Small intestine (tissue), 16 donors: ENCODE measurements at places on chromosomes 3 and 15.

DNA sequence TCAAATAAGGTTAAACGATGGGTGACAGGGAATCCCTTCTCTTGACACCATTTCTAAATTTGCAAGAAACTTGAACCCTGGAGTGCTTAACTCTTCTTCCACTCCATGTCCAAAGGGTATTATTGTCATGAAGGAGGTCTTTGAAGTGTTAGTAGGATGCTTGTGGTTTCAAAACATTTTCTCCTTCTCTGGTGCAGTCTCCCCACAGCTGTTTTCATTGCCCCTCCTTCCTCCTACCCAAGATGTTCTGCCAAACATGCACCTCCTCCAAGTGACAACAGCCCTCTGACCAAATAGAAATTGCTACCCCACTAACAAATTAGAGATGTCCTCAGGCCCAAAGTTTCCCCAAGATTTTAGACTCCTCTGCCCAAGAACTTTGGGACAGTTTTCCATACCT, 151.4 kb downstream of the POLR2M start:
- H3K27me3 ChIP-seq: no peaks in the 10 kb centered on the region
- no peak overlapping the region for H3K4me3 ChIP-seq
- H3K4me1 ChIP-seq: no peaks in the 10 kb centered on the region
- DNase-seq: no peak

- no peak overlapping the region for H3K4me3 ChIP-seq
- no peaks in the 10 kb centered on the region for H3K36me3 ChIP-seq
- no peaks in the 10 kb centered on the region for H3K4me1 ChIP-seq
- no peaks in the 10 kb centered on the region for H3K27me3 ChIP-seq
Observed at GRCh38 chr3:124137216-124137615, 145.3 kb upstream of the ROPN1 start.

DNA sequence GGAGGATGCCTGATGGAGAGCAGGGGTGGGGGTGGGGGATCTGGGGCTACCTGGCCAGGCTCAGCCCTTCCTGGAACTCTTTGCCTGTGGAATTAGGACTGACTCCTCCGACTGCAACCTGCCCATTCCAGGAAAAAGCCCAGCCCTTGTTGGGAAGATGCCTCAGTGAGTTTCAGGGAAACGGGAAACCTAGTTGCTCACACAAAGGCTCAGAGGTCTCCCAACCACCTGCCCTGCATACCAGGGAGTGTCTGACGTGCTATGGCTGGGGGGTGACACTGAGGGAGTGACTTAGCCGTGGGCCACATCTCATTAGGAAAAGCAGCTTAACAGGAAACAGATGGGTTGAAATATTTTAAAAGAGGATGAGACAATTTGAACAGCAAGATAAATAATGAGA, 27.9 kb downstream of the CYP8B1 start:
- H3K27ac ChIP-seq: no peak overlapping the region
- no peak overlapping the region for H3K4me3 ChIP-seq
- H3K27me3 ChIP-seq: no peaks in the 10 kb centered on the region
- H3K36me3 ChIP-seq: no peaks in the 10 kb centered on the region
- H3K4me1 ChIP-seq: no peaks in the 10 kb centered on the region

DNA sequence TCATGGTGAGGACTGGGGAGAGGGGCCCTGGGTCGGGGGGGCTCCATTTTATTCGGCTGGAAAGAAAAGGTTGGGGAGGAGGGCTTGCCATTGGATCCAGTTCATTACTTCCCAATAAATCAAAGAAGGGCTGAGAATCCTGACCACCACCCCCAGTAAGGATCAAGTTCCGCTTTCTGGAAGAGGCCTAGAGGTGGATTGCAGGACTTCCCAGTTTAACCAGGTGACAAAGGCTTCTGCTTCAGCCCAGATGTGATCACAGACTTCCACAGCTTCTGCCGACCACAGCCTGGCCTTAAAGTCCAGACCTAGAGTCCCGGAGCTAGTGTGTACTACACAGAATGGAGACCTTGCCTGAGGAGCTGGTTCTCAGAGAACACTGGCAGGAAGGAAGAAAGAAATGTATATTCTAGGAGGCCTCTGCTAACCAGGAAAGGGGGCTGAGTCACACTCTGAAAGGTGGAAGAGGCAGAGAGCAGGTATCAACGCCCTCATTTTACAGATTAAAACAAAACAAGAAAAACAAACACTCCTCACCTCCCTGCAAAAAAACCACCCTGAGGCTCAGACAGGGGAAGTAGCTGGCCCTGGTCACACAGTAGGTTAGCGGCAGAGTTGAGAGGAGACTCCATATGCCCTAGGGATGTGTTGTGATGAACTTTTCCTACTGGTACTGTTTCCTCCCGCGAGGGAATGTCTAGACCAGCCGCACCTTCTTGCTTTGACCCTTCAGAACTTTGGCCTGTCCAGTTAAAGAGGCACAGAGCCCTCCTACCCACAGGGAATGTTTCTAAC, 1.1 kb upstream of the CEMIP start:
- H3K27me3 ChIP-seq: peaks cover 17% of the 10 kb centered on the region
- no peak overlapping the region for H3K27ac ChIP-seq
- H3K4me1 ChIP-seq: peaks cover 2% of the 10 kb centered on the region
- no peak for DNase-seq
- H3K36me3 ChIP-seq: no peaks in the 10 kb centered on the region
- H3K4me3 ChIP-seq: no peak overlapping the region
